A549 treated with GW870086 at 1 μM for 4 hours (cell line): ENCODE measurements at places on chromosomes 16 and 17. TPM values are rescaled to one million over a fixed set of nuclear protein-coding genes. Genes with fewer than 3 reads are reported as not detected.

Gene ZCCHC14
- total RNA-seq: 6.9 to 9.0 TPM (median 8.2 TPM) in 5 replicates

Gene HOXB7
- total RNA-seq: 29.6 to 32.2 TPM (median 30.8 TPM) in 5 replicates

Gene DOC2A
- 1.7 to 2.3 TPM (median 1.9 TPM) in 5 replicates for total RNA-seq

Gene KRT31
- total RNA-seq: 0.08 TPM in 1 of 5 replicates, not detected in the others

Gene GCGR
- total RNA-seq: 0.15 to 0.67 TPM (median 0.54 TPM) in 5 replicates

Gene TBC1D28
- total RNA-seq: not detected in 5 replicates

Gene RILP
- total RNA-seq: 14.6 to 18.7 TPM (median 18.1 TPM) in 5 replicates

Gene GABARAP
- total RNA-seq: 629 to 795 TPM (median 688 TPM) in 5 replicates

Gene GRAP
- total RNA-seq: 0.17 to 0.34 TPM (median 0.22 TPM) in 5 replicates

Gene KRTAP2-1
- total RNA-seq: not detected in 5 replicates

Gene TUBB3
- 199 to 259 TPM (median 236 TPM) in 5 replicates for total RNA-seq

Gene PLCD3
- total RNA-seq: 146 to 212 TPM (median 192 TPM) in 5 replicates

Gene GLOD4
- total RNA-seq: 97.0 to 120 TPM (median 99.0 TPM) in 5 replicates

Gene C16orf86
- total RNA-seq: 0.12 to 0.14 TPM in 2 of 5 replicates, not detected in the others

Gene PPP1R27
- total RNA-seq: 0.19 to 0.47 TPM (median 0.24 TPM) in 4 of 5 replicates, not detected in the other

Gene UTS2R
- total RNA-seq: not detected in 5 replicates

Gene NOL3
- 76.4 to 107 TPM (median 89.9 TPM) in 5 replicates for total RNA-seq

Gene ZNF598
- total RNA-seq: 43.7 to 60.1 TPM (median 56.5 TPM) in 5 replicates

Gene ABCA9
- not detected in 5 replicates for total RNA-seq
